ENCODE measurements at places on chromosomes 2 and 18.

- DNase-seq: no peak
Observed at GRCh38 chr2:73995810-73996209, 11.1 kb downstream of the TET3 start.

DNA sequence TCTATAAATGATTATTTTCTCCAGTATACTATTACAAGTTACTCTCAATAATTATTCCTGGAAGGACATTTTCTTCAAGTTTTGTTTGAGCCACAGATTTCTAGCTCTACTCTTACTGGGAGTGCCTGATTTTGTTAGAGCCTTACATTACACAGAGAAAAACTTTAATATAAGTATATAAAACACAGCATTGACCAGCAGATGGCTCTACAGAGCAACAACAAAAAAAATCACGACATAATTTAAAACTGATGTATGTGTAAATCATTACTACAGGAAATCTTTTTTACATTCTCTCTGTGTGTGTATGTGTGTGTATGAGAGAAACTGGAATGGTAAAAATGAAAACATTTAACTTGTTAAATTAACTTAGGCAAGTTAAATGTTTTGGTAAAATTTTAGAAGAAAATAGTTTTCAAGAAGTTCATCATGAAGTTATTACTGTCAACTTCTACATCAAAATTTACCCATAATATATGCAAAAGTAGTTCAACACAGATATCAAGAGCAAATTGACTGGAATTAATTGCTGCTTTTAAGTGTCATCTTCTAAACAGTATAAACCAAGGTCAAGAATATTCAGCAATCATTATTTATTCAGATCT is 103.3 kb downstream of the MDH1 start:
- no peak for DNase-seq

- DNase-seq: no peak
Observed at GRCh38 chr2:136375017-136375901, 257.3 kb upstream of the CXCR4 start.

- no peak for DNase-seq
Observed at GRCh38 chr2:31219131-31219969, 2.0 kb upstream of the CAPN14 start.

GRCh38 chr2:181231886-181232621 is 225.1 kb upstream of the ITGA4 start:
- DNase-seq: no peak

GRCh38 chr18:23568281-23569138 is 17.8 kb downstream of the NPC1 start:
- no peak for DNase-seq

GRCh38 chr2:37920570-37920969 is 4.5 kb upstream of the RMDN2 start:
- DNase-seq: no peak

- DNase-seq: no peak
Observed at GRCh38 chr2:69943000-69943842, 18.2 kb downstream of the ASPRV1 start.

DNA sequence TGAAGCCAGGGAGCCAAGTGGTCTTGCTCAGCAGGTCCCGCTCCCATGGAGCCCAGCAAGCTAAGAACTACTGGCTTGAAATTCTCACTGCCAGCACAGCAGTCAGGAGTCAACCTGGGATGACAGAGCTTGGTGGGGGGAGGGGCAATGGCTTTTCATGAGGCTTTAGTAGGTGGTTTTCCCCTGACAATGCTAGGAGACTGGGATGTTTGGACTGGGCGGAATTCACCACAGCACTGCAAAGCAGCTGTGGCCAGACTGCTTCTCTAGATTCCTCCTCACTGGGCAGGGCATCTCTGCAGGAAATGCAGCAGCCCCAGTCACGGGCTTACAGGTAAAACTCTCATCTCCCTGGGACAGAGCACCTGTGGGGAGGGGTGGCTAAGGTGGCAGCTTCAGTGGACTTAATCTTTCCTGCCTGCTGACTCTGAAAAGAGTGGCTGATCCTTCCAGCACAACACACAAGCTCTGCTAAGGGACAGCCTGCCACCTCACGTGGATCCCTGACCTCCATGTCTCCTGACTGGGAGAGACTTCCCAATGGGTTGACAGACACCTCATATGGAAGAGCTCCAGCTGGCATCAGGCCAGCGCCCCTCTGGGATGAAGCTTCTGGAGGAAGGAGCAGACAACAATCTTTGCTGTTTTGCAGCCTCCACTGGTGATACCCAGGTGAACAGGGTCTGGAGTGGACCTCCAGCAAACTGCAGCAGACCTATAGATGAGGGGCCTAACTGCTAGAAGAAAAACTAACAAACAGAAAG is 349.7 kb upstream of the ST6GAL2 start:
- no peak for DNase-seq

- no peak for DNase-seq
Observed at GRCh38 chr18:44258576-44258975, 422.1 kb upstream of the SETBP1 start.

- DNase-seq: no peak
Observed at GRCh38 chr2:129587426-129588064, 391.9 kb upstream of the RAB6C start.

- DNase-seq: no peak
Observed at GRCh38 chr18:33560686-33561370, 17.2 kb upstream of the ASXL3 start.

- no peak for DNase-seq
Observed at GRCh38 chr2:179467111-179467510, 202.5 kb upstream of the SESTD1 start.

DNA sequence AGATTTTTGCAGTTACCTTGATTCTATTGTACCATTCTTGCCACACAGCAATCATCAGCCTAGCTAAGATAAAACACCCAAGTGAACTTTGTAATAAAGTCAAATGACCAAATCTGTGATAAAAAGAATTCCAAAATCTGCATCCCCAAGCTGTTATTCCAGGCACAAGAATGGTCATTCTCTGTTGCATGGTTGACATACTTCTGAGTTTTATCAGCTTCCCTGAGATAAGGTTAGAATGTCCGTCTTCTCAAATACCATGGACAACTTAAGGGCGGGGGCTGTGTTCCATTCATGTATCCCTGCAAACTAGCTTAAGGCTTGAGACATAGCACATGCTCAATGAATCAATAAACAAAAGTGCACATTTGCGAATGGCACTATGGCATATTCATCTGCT is 8.1 kb upstream of the BMP10 start:
- no peak for DNase-seq

DNA sequence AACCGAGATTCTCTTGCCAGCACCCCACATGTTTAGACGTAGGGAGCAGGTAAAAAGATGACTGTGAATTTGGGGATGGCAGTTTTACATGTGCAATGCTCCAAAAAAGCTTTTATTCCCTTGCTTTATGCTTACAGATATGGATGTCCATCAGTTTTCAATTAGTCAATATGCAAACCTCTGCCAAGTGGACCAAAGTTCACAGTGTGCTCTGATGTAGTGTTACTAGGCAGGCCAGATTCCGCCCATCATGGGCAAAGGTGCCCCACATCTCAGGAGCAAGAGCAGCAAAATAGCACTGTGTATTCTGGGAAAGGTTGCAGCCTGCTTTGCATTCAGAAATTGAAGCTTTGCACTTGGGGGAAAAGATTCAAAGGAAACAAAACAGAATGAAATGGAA is 329.7 kb upstream of the ZEB2 start:
- DNase-seq: no peak

- no peak for DNase-seq
Observed at GRCh38 chr2:162926501-162926900, 87.9 kb upstream of the KCNH7 start.

- no peak for DNase-seq
Observed at GRCh38 chr2:20093263-20094141, 42.1 kb upstream of the LAPTM4A start.

DNA sequence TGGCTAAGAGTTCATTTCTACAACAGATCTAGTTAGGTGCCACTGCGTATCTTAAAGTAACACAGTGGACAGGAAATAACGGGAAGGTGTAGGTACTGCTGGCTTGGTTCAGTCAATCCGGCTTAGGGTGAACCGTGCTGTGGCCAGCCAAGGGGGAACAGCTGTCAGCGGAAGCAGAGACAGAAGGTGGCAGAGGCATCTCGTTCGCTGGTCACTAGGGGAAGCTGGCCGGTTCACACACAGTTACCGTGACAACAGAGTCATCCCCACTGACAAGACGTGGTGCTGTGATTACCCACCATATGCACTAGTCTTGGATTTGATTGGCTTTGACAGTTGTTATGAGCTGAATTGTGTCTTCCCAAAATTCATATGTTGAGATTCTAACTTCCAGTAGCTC is 58.8 kb upstream of the HDAC4 start:
- no peak for DNase-seq

- DNase-seq: no peak
Observed at GRCh38 chr2:69677914-69678313, 34.4 kb upstream of the AAK1 start.

DNA sequence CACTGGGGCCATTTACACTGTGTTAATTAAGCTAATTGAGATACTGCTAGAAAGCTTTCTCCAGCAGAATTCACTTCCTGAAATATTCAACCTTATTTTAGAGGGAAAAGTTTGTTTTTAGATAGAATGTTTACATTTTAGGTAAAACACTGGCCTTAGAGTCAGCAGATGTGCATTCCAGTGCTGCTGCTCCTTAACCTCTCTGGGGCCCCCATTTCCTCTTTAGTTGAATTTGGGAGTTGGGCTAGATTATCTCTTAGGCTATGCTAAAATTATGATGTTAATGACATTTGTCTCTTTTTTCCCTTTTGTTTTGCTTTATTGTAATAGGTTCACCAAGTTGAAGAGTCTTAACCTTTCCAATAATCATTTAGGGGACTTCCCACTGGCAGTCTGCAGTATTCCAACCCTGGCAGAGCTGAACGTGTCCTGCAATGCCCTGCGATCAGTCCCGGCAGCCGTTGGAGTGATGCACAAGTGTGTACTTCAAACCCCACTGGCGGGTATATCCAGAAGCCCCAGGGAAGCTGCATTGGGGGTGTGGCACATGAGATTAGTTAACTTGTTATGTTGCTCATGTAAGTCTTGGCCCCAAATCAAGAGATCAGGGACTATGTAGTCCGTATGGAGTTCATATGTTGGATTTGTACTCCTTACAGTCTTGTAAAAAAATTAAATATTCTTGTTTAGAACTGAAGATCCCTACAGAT is 179.5 kb downstream of the PHLPP1 start:
- no peak for DNase-seq

DNA sequence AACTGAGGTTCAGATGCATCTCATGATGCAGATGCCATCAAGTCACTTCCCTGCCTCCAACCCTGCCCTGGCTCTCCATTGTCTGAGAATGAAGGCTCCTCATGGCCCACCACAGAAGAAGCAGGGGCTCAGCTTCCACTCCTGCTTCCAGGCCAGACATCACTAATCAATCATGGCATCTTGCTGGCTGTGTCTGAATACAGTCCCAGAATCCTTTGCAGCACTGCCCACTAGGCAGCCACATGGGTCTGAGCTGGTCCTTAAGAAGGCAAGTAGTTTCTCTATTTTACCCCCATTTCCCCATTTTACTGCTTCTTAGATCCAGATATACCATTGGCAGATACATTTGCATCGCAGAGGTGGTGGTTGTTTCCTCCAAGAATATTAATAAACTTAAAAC is 7.3 kb downstream of the ASPRV1 start:
- DNase-seq: no peak

GRCh38 chr2:231008131-231008530 is 12.2 kb downstream of the SPATA3 start:
- DNase-seq: no peak

DNA sequence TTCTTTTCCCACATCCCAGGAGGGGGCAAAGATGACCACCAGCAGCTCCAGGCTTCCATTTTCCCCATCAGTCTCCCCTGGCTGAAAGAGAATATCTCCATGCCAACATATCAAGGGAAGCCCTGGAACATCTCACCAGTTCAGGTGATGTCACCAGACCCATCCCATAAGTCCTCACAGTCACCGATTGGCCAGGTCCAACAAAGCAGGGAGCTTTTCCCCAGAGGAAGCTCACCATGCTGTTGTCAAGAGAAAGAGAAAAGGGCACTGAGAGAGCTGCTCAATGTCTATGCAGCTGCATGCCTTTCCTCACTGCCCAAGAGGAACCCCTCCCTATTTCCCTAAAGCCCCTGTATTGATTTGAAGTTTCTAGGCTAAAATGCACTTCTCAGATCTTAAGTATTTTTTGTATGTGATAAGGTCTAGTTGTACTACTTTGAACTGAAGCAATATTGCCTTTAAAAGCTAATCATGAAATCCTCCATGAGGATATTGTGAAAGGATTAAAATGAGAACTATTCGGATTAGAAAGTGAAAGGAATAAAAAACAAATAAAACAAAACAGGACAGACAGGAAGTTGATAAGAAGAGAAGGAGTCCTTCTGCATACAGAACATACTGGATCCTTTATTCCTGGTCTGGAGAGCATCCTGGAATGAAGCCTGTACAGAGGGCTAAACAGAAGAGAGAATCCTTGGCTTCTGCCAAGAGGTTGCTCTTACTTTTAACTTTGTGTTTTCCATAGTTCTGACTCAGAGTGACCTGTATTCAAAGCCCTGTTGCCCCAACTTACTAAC is 45.2 kb upstream of the CTIF start:
- DNase-seq: no peak

DNA sequence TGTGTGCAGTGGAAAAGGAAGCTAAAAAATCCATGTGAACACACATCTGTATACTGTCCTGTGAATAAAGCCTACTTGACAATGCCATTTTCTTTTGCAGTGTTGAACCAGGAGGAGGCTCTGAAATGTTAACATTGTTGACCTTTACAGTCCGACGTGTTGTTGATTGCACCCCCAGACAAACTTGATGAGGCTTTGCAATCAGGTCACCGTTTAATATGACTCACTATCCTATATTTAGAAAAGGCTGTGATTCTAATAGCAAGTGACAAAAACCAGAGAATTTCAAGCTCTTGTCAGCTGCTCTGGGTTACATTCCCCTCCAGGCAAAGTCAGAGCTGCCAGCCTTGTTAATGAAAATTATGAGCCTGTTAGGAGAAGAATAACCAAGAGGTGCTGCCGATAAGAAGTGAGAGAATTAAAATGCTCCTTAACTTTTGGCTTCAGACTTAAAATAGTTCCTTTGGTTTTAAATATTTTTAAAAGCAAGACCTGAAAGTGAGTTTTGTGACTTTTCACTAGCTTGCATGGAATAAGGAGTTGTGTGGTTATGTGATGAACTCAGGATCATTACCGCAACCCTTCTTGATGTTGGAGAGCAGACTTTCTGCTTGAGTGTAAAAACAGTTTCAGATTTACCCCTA is 162.1 kb downstream of the QPCT start:
- no peak for DNase-seq

DNA sequence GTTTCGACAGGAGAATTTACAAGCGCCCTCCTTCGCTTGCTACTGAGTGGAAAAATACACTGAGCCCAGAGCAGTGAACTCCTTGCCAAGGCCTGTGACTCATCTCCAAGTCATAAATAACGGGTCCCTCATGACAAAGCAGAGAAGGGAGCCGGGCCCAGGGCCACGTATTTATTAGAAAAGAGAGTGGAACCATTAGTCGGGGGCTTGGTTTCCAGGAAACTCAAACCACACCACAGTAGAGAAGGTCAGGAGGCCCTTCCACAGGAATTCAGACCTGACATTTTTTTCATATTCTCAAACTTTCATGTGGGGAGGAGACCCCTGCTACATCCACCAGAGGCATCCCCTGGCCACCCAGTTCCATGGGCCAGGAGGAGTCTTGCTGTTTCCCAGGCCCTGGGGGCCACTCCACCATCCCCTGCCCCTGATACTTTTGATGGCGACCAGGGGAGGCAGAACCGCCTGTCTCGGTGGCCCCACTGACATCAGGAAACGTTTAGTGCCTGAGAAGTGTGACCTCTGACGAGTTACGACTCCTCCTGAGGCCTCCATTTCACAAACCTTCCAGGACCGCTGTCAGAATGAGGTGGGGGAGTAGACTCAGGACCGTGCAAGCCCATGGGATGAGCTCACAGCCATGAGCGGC is 289.7 kb downstream of the DYSF start:
- no peak for DNase-seq

GRCh38 chr2:99680946-99681345 is 191.1 kb upstream of the REV1 start:
- DNase-seq: no peak

Data from stimulated activated CD8-positive, alpha-beta memory T cell treated with anti-CD3 and anti-CD28 coated beads, Interleukin-7, amount 100 ng/mL, for 1 hour (primary cell).